ENCODE measurements at places on chromosomes 6 and 20. TPM values are rescaled to one million over a fixed set of nuclear protein-coding genes. Genes with fewer than 3 reads are reported as not detected.
A peak's percentile ranks its signal among the peaks of the same experiment; 100 is the strongest.

The ADGRF5 gene
- not detected for total RNA-seq

The QRSL1 gene
- 11.9 TPM for total RNA-seq

The ITPA gene
- total RNA-seq = 39.5 TPM

The RAET1L gene
- not detected for total RNA-seq

The SLC12A5 gene
- total RNA-seq = not detected

The LST1 gene
- 30.6 TPM for total RNA-seq

The CST11 gene
- total RNA-seq = not detected

DNA sequence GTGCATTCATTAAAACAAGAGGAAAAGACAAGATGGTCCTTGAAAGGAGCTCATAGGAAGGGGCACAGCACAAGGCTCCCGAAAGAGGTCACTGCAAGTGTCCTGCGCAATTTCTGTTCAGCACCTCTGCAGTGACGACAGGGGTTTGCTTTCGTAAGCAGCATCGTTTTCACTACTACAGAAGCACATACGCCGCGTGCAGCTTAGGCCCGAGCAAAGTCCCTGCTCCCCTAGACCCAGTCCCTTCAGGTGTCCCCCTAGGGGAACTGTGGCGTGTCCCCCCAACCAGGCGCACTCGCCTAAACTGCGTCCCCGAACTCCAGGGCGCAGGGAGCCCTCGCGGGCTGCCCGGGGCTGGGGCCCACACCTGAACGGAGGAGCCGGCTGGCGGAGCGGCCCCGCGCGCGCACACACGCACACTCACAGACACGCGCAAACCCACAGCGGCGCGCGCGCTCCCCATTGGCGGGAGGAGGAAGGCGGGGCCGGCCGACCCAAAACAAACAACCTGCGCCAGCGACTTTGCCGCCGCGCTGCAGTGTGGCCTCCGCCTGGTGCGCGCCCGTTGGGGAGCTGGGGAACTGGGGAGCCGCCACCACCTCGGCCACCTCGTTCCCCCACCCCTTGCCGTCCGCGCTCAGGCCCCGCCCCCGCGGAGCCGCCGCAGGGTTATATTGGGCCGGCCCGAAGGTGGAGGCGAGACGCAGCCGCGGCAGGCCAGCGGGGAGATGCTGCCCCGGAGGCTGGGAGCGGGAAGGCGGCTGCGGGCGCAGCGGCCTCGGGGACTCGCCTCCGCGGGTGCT, at the start of gene FOXQ1:
TSS of gene FOXQ1 (plus strand) at position 699 of the 803 bp plus-strand sequence. CDS start 607 bp downstream, outside the sequence.
- H3K36me3 ChIP-seq = peaks cover 11% of the 10 kb centered on the region
- H3K27me3 ChIP-seq = peaks cover 70% of the 10 kb centered on the region
- no peak for DNase-seq
- peak within 1 kb of the TSS; percentile 75 for H3K4me3 ChIP-seq
- H3K4me1 ChIP-seq = peaks cover 25% of the 10 kb centered on the region
- H3K27ac ChIP-seq = no peak within 1 kb of the TSS

DNA sequence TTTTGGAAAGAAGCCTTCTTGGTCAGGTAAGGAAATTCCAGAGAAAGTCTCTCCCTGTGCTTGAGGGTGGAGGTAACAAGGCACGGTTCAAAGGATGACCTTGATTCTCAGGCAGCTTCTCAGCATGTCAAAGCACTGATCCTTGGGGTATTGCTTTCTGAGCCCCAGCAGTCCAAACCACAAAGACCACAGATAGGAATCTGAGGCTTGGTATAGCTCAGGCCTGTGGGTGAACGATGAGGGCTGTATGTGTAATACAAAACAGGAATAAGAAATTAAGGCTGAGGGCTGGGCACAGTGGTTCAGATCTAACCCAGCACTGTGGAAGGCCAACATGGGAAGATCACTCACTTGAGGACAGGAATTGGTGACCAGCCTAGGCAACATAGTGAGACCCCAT, 70.2 kb upstream of the SLC22A1 start:
- H3K27ac ChIP-seq = peak overlapping the region; percentile 29
- H3K27me3 ChIP-seq = no peaks in the 10 kb centered on the region

DNA sequence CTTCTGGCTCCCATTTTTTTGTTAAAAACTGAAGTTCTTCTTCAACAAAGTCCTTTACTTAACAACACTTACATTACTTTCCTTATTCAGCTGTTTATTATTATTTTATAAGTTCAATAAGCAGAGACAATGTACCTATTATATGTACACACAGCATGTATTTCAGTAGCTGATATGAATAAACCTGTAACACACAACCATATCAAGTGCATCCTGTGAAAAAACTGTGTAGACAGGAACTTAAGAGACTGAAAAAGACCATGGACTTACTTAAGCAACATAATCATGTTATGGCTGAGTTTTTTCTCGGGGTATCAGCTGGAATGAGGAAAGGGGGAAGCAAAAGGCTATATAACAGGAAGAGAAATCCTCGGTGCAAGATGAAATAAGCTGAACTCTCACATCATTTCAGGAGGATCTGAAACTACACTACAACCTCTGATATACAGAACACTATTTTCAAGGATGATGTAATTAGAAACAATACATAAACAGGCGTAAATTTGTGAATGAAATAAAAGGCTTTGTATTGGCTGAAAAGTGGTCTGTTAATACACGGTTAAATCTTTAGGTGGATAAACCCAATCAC, 70.9 kb downstream of the REV3L start:
- H3K36me3 ChIP-seq = peaks cover 10% of the 10 kb centered on the region
- no peaks in the 10 kb centered on the region for H3K27me3 ChIP-seq
- peaks cover 15% of the 10 kb centered on the region for H3K4me1 ChIP-seq

- H3K36me3 ChIP-seq = no peaks in the 10 kb centered on the region
- H3K27ac ChIP-seq = no peak overlapping the region
- no peak for DNase-seq
- no peaks in the 10 kb centered on the region for H3K4me1 ChIP-seq
- H3K27me3 ChIP-seq = no peaks in the 10 kb centered on the region
These were observed 642.5 kb upstream of the MMS22L start for GRCh38 chr6:97925504-97925903.

DNA sequence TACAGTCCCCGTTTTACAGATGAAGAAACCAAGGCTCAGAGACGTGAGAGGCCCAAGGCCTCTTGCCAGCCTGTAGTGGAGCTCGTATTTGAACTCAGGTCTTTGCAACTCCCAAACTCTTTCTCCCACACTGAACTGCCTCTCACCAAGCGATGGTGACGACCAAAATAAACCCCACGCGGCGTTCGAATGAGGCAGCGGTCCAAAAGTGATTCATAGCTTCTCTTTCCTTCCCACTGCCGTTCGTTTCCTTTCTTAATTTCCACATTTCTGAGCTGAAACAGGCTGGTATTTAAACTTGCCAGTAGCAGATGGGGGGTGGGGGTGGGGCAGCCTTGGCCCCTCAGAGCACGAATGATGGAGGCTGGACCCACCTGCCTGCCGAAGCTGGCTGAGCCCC, 252.9 kb upstream of the KCNG1 start:
- no peak for DNase-seq
- H3K36me3 ChIP-seq = peaks cover 4% of the 10 kb centered on the region
- no peak overlapping the region for H3K4me3 ChIP-seq
- H3K27me3 ChIP-seq = peaks cover 82% of the 10 kb centered on the region
- no peak overlapping the region for H3K27ac ChIP-seq
- H3K4me1 ChIP-seq = no peaks in the 10 kb centered on the region

DNA sequence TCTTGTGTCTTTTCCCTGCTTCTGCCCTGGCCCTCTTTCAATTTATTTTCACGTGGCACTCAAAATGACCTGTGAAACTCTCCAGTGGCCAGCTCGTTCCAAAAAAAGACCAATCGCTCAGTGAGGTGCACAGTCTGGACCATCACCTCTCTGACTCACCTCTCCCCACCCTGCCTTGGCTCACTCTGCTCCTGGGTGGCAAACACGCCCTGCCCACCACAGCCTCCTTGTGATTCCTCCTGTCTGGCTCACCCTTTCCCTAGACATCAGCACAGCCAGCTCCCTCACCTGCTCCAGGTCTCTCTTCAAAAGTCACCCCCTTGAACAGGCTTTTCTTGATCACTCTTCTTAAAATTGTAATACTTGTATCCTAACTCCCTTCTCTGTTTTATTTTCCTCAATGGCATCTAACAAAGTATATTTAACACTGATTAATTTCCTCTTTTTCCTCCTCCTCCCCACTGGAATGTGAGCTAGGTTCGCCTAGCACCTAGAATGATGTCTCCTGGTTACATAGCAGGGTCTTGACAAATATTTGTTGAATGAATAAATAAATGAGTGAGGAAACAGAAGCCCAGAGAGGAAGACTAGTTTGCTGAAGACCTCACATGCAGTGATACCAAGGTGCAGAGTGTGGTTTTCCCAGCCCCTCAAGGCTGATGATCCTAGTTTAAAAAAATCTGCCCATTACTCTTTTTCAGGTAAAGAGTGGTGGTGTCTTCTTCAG, 109.0 kb downstream of the GJA10 start:
- peaks cover 8% of the 10 kb centered on the region for H3K4me1 ChIP-seq
- no peak overlapping the region for H3K4me3 ChIP-seq
- DNase-seq = no peak
- peaks cover 3% of the 10 kb centered on the region for H3K36me3 ChIP-seq

DNA sequence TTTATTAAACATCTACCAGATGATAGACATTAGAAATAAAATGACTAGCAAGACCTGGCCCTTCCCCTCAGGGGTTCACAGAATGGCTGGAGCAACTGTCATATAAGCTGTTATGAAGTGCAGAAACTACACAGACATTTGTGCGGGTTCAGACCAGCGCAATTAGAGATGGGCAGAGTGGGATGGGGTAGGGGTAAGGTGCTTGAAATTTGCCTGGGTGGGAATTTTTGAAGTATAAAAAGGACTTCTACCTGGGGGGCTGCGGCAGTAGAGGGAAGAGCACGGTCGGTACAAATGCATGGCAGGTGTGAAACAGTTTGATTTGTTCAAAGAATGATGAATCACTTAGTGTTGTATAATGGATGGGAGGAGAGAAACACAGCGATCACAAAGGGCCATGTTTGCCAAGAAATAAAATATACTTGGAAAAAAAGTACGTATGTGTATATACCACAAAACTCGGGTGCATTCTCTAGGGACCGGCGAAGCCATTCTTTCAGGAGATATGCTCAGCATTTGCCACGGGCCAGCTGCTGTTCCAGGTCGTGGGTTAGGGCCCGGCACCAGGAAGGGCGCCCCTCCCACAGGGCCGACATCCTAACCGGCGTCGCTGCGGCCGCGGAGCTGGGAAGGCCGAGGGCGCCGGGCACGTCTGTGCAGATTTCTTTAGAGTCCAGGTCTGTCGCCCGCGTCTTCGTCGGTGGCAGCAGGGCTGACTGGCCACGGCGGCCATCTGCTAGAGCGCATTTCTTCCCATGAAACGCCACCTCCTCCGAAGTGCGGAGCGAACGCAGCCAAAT, 809 bp upstream of the NOL7 start:
- H3K27ac ChIP-seq = peak overlapping the region; percentile 95
- H3K4me3 ChIP-seq = peak overlapping the region; percentile 97
- peaks cover 10% of the 10 kb centered on the region for H3K36me3 ChIP-seq
- DNase-seq = no peak
- H3K4me1 ChIP-seq = peaks cover 35% of the 10 kb centered on the region

DNA sequence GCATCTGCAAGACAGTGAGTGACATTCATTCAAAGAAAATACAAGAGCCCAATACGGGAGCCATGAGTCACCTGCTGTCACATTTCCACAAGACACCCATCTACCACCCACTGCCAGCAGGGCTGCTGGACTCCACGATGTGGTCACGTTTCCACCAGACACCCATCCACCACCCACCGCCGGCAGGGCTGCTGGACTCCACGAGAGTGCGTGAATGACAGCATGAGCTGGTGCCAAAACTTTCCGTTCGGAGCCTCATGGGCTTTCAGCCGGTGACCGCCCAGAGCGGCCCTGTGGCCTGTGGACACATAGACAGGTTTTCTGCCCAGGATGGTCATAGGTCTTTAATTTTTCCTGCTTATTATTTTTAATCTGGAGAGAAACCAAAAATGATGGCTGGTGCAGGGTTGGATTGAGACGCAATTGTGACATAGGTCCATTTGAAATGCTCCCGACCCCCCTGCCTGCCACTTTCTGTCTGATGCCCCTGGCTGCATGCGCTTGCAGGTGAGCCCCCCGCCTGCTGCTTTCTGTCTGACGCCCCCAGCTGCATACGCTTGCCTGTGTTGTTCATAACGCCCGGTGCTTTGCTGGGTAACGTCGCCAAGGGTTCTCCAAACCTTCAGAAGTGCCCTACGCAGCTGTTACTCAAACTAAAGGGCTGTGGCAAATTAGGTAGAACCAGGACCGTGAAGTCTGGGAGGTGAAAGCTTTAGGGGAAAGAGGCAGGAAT, 59.1 kb upstream of the SMOC2 start:
- H3K27ac ChIP-seq = no peak overlapping the region
- DNase-seq = no peak
- no peak overlapping the region for H3K4me3 ChIP-seq
- H3K4me1 ChIP-seq = no peaks in the 10 kb centered on the region
- H3K36me3 ChIP-seq = no peaks in the 10 kb centered on the region
- H3K27me3 ChIP-seq = no peaks in the 10 kb centered on the region

DNA sequence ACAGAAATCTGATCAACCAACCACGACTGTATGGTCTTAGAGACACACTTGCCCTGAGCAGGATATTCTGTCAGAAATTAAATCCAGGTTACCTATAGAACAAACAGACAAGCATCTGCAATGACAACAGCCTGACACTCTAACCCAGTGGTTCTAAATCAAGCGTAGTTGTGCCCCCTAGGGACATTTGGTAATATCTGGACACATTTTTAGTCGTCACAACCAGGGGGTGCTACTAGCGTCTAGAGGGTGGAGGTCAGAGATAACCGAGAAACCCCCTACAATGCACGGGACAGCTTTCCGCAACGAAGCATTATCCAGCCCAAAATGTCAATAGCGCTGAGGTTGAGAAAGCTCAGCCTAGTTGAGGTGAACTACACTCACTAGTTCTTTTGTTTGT, 32.3 kb downstream of the ID4 start:
- no peaks in the 10 kb centered on the region for H3K4me1 ChIP-seq
- H3K4me3 ChIP-seq = no peak overlapping the region
- DNase-seq = no peak
- peaks cover 5% of the 10 kb centered on the region for H3K27me3 ChIP-seq
- H3K27ac ChIP-seq = no peak overlapping the region
- H3K36me3 ChIP-seq = no peaks in the 10 kb centered on the region

DNA sequence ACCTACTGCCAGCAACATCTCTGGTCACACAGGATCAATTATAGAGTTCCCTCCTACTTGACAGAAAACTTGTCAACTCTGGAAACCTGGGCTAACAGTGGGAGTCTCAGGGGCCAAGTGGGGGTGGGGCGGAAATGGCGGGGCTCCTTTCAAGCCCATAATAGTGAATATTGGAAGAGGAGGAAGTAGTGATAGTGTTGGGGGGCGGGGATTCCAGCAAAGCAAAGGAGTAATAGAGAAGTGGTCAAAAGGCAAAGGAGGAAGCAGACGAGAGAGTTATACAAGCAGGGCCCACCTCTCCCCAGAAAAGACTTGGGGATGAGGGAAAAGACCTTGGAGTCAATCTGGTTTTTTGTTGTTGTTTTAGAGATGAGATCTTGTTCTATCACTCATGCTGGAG, 2.1 kb downstream of the DEF6 start:
- DNase-seq = no peak
- no peaks in the 10 kb centered on the region for H3K27me3 ChIP-seq
- H3K4me1 ChIP-seq = peaks cover 53% of the 10 kb centered on the region
- H3K36me3 ChIP-seq = peaks cover 13% of the 10 kb centered on the region

GRCh38 chr6:154520280-154520679, 9.8 kb upstream of the CNKSR3 start:
- no peak overlapping the region for H3K27ac ChIP-seq
- H3K4me1 ChIP-seq = peaks cover 2% of the 10 kb centered on the region
- peaks cover 26% of the 10 kb centered on the region for H3K27me3 ChIP-seq
- no peak for DNase-seq
